Stimulated activated CD4-positive, alpha-beta T cell treated with anti-CD3 and anti-CD28 coated beads, Interleukin-4, amount 100 ng/mL, for 24 hours (primary cell): ENCODE measurements at places on chromosomes 5 and 9.

DNA sequence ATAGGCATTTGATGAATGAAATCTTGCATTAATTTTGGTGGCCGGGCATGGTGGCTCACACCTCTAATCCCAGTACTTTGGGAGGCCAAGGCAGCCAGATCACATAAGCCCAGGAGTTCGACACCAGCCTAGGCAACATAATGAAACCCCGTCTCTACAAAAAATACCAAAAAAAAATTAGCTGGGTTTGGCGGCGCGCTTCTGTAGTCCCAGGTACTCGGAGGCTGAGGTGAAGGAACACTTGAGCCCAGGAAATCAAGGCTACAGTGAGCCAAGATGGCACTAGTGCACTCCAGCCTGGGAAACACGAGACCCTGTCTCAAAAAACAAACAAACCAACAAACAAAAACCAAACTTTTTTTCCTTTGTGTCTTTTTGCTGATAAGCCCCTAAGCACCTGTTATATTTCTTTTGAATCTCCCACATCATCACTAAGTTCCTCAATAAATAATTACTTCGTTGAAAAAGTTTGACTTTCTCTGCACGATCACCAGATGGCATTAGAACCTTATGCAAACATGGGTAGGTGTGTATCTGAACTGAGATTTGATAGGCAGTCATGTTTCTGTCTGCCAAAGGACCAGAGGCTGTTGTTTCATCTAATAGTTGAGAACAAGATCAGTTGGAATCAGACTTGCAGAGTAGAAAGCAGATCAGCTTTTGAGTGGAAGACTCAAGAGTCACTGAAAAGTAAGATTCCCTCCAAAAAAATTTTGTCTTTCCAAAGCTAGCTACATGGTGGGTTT is 5.5 kb upstream of the MATR3 start:
- no peak for DNase-seq

DNA sequence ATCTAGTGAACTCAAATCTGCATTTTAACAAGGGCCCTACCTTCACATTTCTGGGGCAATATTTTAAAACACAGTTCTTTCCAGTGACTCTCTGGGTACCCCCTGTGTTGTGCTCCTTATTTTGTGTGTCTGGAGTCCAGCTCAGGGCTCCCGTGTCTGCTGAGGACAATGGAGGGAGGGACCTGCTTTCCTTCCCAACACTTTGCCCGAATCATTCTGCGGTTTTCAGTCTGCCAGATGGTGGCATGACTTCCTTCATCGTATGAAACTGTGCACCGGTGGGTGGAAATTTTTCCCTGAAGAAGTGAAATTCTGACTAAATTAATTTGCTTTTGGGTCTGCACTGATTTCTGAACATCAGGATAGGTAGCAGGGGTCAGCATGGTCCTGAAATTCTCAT is 153.6 kb upstream of the CD180 start:
- DNase-seq = no peak

DNA sequence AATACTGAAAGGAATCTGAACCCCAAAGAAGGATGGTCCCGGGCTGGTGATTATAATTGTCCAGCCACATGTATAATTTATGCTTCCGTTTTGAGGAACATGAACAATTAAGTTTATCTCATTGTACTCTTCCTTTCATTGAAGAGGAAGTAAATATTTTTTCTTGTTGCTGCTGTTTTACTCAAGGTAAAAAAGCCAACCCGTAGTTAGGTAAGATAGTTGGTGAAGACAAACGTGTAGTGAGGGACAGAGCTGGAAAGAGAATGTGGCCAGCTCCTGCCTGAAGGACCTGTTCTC is 5.1 kb downstream of the RCL1 start:
- no peak for DNase-seq

DNA sequence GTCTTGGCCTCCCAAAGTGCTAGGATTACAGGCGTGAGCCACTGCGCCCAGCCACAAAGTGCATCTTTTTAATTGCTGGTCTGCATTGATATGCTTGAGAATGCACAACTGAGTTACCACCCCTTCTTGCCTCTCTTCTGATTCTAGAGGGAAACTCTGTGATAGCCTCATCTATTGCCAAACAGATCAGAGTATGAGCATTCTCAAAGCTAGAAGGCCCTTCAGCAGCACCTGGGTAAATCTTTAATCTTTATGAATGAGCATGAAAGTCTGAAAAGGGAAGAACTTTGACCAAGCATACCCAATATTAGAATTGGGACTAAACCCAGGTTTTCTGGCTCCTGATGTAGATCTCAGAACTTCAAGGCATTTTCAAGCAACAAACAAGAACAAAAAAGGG is 298.3 kb upstream of the TNC start:
- DNase-seq = no peak

GRCh38 chr5:80146046-80146445 is 109.8 kb downstream of the SERINC5 start:
- no peak for DNase-seq

DNA sequence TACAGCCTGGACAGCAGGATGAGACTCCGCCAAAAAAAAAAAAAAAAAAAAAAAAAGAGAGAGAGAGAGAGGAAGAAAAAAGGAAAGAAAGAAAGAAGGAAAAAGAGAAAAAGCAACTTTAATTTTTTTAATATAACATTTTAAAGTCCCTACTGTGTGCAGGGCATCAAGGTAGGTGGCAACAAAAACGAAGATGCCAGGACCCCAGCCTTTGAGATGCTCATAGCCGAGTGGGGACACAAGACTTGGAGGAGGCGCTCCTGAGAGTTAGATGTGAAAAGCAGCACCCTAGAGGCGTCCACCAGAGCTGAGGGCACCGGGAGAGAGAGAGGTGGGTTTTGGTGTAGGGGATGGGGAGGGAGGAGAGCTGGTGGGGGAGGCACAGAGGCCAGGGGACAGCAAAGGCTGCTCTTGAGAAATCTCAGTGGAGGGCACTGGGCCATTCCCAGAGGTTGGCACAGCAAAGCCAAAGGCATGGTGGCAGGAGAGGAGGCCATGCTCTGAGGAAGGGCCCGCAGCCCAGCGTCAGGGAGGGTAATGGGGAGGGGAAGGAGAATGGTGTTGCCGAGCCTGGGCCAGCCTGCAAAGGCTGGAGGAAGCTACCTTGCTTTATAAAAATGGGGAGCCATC is 135.6 kb downstream of the C9orf50 start:
- no peak for DNase-seq

DNA sequence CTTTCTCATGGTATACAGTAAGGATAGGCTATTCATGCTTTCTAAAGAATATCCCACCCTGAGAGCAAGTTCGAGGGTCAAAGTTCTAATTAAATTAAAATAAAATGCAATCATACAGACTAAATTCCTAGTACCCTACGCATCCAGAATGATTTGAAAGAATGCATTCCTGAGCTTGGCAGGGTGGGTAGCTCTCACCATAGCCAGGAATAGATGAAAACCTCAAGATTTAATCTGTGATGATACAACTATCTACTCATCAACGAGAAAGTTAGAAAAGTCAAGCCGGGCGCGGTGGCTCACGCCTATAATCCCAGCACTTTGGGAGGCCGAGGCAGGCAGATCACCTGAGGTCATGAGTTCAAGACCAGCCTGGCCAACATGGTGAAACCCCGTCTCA is 32.3 kb downstream of the SERINC5 start:
- no peak for DNase-seq

DNA sequence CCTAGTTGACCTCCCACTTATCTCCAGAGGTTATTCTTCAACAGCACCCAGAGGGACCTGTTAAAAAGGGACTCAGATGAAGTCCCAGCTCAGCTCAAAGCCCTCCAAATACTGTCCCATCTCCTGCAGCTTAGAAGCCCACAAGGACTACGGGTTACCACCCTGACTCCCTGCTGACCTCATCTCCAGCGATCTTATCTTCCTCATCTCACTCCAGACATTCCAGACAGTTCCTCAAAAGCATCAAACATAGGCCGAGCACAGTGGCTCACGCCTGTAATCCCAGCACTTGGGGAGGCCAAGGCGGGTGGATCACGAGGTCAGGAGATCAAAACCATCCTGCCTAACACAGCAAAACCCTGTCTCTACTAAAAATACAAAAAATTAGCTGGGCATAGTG is 263.8 kb upstream of the TLE4 start:
- DNase-seq = no peak

DNA sequence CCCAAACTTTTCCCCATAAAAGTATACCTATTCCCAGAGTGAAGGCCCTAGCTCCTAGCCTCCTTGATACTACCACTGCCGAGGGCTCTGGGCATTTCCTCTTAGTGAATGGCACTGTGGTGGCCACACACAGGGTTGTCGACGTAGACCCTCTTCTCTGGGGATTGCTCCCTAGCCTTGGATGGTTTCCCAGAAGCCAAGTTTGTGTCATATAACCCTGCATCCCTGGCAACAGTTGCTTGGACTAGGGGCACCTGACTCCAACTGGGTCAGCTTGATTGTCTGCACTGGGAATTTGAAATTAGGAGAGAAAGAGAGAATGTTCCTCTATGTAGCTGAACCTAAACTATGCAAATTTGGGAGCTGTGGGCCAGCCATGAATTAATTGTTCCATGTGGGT is 32.3 kb upstream of the KIF2A start:
- DNase-seq = no peak

GRCh38 chr5:148090773-148091250 is 27.0 kb downstream of the SPINK5 start:
- DNase-seq = no peak

DNA sequence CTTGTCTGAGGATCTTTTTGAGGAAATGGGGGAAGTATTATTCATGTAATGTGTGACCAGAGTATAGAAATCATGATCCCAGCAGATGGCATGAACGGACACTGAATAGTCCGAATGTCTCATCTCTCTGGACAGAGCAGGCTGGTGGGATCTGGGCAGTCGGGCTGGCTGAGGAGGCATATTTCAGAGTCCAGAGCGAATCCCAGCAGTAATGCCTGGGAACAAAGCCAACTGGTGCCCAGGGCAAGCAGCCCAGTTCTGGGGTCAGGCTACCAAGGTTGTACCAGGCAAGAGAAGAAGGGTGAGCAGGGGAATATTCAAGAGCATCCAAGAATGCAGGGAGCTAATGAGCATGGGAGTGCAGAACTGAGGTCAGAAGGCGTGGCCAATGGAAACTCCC is 306.4 kb downstream of the ZSWIM6 start:
- DNase-seq = no peak

- no peak for DNase-seq
These were observed 674.0 kb downstream of the DMRTA1 start for GRCh38 chr9:23120630-23121029.

- no peak for DNase-seq
These were observed 340.0 kb upstream of the PIK3R1 start for GRCh38 chr5:67875601-67876000.

- peak; percentile 71 for DNase-seq
These were observed at the start of gene UBTD2 for GRCh38 chr5:172283020-172283861. Gene UBTD2, minus strand, starts transcription at chr5:172283764. Its CDS starts 99 bp downstream, at chr5:172283665.

GRCh38 chr5:80919678-80920196 is 40.4 kb upstream of the RASGRF2 start:
- DNase-seq = no peak

DNA sequence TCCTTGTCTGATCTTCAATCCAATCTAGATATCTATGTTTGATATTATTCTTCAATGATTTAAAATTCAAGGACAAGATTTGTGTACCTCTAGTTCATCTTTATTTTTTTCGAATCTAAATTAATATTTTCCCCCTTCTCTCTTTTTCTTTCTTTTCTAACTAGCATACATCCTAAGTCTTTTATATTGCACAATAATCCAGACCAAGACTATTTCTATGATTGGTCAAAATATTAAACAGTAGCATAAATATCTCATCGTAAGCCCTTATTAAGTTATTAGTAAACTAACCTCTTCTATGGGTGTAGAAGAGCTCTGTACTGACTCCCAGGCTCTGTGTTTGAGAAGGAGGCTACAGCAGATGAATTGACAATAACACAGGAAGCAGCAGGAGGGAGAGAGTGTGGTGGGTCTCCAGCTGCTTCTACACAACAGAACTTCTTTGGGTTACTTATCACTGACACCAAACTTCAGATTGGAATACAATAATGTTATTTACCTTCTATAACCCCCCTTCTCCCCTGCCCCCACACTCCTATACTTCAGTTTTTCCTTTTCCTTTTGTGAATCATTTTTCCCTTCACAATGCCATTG is 11.9 kb upstream of the PLCXD3 start:
- DNase-seq = no peak

DNA sequence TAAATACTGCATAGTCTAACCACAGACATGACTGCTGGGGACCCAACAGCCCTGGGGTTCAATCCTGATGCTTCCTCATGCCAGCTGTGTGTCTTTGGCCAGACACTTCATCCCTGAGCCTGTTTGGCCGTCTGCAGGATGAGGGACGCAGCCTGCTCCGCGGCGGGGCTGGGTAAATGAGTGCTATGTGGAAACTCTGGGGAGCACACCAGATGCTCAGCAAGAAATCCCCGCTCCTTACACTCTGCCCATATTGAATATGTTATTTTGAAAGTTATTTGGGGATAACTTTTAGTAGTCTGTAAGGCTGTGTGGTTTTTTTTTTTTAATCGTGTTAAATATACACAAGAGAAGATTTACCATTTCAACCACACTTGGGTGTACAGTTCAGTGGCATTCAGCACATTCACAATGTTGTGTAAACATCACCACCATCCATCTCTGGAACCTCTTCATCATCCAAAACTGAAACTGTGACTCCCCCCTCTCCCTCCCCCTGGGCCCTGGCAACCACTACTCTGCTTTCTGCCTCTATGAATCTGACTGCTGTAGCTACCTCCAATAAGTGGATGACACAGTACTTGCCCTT is 42.7 kb downstream of the SH3PXD2B start:
- peak; percentile 46 for DNase-seq

GRCh38 chr9:68496356-68496755 is 44.3 kb downstream of the TMEM252 start:
- no peak for DNase-seq

- no peak for DNase-seq
These were observed 411.1 kb upstream of the GRIA1 start for GRCh38 chr5:153079396-153079795.

DNA sequence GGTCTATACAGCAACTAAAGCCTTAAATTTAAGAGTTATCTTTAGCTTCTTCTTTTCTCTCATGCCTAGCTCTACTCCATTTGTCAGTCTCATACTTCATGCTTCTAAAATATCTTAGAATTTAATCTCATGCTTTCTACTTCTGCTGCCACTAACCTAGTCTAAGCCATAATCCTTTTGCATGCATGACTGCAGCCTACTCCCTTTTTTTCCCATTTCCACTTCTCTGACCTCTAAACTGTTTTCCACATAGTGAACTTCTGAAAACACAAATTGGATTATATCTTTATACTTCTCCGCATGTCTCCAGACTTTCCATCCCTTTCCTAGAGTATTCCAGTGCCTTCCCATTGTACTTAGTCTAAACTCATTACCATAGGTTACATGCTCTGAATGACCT is 193.0 kb downstream of the XRCC4 start:
- no peak for DNase-seq

GRCh38 chr5:179696603-179697002 is 2.2 kb upstream of the CANX start:
- DNase-seq = no peak

- DNase-seq = no peak
These were observed 162.1 kb downstream of the TENT4A start for GRCh38 chr5:6875376-6875775.
